ENCODE measurements at places on chromosomes 2 and 18.

DNA sequence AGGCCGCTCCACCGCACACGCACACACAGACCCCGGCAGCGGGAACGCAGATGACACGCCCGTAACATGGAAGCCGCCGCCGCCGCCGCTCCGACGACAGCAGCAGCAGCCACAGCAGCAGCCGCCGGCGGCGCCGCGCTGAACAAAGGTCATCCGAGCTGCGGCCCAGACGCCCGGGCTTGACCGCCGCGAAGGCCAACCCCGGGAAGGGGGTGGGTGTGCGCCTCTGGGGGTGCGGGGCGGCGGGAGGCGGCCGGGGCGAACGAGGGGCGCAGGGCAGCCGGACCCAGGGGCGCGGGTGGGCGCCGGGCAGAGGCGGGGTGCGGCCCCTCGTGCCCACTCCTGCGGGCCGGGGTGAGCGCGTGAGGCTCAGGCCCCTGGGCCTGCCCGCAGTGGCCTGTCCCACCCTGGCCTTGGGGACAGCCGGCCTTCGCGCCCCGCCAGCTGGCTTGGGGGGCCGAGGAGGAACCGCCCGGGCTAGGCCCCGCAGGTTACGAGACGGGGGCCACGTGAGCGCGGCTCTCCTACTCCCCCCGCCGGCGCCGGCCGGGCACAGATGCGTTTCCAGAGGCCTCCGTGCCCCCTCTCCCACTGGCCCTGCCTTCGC lies 1.0 kb upstream of the ZNF532 start:
- no peak for DNase-seq

DNA sequence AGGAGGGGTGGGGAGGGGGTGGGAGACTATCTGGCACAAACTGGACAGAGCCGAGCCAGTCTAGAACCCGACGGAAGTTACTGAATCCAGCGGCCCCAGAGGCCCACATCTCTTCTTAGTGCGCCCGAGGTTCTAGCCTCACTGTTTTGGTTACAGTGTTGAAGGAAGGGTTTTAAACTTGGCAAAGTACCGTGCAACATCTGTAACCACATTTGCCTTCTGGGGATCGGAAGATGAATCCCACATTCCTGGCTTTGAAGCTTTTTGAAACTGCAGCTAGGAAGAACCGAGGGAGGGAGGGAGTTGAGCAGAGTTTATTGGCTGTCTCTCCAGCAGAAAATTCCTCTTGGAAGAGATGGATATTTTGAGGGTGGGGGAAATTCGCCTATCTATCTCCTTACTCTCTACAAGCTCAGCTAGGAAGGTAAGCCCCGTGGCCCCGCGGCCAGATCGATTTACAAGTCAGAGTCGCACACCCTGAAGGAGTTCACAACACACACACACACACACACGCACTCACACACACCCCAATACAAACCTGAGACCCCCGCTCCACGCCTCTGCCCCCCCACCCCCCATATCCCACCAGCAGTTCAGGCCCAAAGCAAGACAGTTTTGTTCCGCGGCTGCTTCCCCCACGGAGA lies 1.0 kb downstream of the ACVR1 start:
- peak; percentile 68 for DNase-seq

- no peak for DNase-seq
Measured at GRCh38 chr2:218161644-218162043, 5.1 kb downstream of the CXCR1 start.

DNA sequence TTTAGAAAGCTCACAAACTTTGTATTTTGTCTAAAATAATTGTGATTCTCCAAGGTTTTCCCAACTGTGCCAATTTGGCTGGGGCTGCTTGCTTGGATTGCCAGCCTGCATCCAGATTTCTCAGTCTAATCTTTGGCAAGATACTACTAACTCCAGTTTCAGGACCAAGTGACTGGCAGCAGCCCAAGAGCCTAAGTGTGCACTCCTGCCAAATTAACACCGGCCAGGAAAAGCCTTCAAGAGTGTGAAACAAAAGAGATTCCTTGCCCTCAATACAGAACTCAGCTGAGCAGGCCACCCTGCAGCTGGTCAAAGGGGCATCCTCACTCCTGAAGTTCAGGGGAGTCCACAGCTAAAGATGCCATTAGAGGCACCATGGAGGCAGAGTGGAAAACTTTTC lies 589.0 kb upstream of the ACVR2A start:
- DNase-seq: no peak

DNA sequence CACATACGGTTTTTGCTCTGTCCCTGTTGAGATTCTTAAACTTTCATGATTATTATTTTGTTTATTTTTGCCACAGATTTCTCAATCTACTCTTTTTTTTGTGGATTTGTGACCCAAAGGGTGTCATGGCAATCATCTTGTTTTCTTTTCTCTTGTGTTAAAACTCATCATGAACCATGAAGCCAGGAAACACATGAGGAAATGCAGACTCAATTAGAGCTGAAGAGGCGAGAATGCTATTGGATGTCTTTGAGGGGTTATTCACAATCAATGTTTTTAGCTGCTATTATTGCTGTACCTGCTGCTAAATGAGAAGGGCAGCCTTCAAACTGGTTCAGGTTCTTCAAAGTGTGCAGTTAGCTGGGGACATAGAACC lies 99.5 kb upstream of the MMADHC start:
- no peak for DNase-seq

GRCh38 chr2:6140509-6140908 lies 448.3 kb downstream of the SOX11 start:
- no peak for DNase-seq

- no peak for DNase-seq
Measured at GRCh38 chr2:37190290-37190689, 1.8 kb upstream of the SULT6B1 start.

GRCh38 chr18:31918733-31919132 lies 24.2 kb downstream of the TRAPPC8 start:
- no peak for DNase-seq

GRCh38 chr2:138985881-138986280 lies 205.7 kb upstream of the NXPH2 start:
- no peak for DNase-seq

DNA sequence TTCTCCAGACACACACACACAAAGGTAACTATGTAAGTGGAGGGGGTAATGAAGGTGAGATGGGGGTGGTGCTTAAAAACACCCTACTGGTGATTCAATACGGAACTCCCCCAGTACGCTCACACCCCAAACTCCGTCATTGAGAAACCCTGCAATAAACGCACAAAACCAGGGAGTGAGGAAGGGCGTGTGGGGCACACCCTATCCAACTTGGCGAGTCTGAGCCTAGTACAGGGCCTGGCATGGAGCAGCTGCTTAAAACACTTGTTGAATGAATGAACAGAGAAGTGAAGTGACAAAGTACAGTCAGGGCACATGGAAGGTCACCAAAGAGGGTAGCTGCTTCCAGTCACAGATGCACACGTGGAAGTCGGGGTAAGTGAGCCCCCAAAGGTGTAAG lies 146.8 kb upstream of the SMAD2 start:
- no peak for DNase-seq

DNA sequence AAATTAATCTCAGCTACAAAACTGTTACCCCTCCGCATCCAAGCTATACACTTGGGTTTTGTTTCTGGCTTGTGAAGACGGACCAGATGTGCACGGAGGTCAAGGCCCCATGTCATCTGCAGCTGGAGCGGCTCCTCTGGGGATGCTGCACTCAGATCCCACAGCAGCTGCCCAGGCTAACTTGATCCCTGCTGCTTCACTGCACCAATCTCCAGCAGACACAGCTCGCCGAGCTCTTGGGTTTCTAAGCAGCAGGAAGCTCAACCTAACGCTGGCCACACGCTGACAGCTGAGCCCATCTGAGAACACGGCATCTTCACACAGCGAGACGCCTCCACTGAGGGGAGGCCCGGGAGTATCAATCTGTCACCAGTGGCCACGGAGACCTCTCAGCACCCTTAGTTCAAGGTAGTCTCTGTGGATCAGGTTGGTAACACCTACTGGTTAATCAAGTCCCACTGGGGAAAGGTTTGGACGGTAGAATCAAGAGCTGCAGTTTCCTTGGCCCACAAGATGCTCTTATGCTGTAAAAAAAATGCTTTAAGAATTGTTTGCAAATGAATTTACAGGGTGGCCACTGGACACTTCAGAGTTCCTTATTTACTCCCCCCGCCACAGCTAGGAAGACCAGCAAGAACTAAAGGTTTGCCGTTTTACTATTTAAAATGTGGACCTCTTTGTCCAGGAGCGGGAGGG lies 67.5 kb downstream of the EMILIN2 start:
- no peak for DNase-seq

DNA sequence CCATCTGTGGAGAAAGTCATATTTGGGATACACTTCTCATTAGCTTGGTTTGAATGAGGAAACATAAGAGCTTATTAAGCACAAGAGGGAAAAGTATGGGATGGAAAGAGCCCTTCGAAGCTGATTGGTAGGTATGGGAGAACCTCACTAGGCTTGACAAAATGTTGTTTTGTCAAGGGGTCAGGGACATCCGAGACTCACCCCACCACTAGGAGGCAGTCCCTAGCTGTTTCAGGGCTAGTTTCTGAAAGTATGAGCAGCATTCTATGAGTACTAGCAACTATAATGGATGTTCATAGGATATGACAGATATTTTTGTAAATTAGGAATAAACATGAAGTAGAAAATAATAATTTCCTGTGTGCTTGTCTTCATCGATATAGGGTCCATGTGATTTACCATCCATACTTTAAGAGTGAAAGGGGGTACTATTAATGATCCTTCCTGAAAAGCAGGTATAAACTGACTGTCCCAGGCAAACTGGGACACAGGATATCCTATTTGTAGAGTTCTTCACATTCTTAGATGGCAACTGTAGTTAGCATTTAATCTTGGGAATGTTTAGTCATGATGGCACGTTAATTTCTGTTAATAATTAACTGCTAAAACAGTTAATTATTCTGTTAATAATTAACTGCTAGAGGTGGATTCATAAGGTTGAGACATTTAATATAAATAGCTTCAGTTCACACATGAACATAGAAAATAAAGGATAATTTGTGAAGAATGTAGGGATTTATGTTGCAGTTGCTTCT lies 28.4 kb downstream of the OTX1 start:
- DNase-seq: peak; percentile 72

- no peak for DNase-seq
Measured at GRCh38 chr2:198807131-198807530, 650.6 kb downstream of the SATB2 start.

DNA sequence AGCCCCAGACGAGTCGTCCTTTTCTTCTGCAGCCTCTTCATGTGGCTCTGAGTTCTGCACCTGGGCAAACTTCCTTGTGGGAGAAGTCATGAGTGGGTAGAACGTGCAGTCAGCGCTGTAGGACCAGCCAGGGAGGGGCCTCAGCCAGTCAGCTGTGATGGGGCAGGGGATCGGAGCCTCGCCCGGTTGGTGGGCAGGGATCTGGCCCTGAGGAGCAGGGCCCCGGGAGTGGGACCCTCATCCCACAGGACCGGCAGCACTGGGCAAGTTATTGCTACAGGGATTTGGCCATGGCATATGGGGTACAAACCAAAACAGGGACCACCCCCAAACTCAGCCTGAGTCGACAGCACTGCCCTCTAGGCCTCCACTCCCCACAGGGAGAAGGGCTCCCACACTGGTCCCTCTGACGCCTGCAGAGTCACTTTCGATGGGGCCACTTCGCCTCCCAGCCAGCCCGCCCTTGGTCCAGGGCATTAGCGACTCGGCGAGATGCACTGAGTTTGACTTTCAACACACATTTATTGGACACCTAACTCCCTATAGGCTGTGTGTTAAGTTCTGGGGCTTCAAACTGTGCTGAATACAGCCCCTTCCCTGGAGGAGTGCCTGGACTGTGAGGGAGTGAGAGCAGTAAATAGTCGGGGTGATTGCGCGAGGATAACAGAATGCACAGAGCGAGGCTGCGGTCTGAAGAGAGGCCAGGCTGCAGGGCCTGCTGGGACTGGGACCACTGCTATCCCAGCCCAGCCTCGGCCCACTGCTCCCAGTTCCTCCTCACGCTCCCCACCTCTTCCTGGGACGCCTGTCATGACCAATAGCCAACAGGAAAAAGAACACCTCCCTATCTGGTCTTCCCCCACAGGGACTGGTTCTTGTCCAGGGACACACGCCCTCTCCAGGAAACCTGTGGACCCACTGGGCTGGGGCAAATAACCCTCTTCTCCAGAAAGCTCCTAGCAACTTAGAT lies 55.9 kb downstream of the SDC1 start:
- DNase-seq: no peak

DNA sequence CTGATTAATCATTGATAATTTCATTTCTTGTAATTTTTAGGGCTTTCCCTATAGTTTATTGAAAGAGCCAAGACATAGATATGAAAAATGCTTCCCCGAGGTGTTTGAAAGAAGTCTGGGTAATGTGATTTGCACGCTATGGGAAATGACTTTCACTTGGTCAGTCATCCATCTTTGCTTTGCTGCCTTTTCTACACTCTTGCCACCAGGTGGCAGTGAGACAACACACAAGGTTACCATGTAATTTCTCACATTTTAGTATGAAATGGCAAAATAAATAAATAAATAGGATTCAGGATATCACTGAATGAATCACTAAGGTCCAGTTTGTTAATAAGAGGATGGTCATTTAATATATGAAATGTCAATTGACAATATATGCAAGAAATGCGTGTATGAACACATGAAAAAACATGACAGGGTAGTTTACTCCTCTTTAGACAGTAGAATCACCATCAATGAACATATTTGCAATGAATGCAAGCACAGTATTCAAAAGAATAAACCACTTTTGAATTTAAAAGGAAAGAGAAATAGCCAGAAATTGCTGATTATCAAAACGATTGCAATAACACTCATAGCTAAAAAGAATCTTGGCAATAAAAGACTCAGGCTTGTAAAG lies 52.2 kb upstream of the KCNH7 start:
- DNase-seq: peak; percentile 89

- DNase-seq: no peak
Measured at GRCh38 chr2:26054598-26055348, 20.9 kb downstream of the RAB10 start.

GRCh38 chr2:105140240-105140568 lies 101.3 kb upstream of the GPR45 start:
- DNase-seq: no peak

DNA sequence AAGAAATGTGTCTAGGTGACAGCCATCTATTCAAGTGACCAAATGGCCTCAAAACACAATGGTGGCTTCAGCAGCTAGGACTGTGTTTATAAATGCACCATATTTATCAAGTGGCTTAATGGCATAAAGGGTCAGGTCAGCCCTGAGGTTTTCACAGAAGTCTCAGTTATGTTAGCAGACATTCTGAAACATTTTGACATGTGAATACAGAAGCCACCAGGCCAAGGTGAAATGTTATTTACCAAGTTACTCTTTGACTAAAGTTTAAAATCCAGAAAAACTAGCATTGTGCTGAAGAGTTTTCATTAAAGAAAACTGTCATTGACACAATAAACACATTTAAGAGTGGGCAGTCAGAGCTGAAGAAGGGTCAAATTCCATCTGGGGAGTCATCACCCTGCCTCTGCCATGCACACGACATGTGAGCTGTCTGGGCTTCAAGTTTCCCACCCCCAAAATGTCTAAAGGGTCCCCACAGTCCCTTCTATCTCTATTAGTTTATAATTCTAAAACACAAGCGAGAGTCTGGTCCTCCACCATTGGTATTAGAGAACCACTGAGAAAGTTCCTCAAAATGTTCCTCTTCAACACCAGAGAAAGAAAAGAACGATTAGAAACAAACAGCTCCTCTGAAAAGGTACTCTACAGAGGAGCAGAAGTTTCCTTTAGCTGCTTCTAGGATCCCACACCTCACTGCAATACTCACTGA lies 77.5 kb upstream of the FZD5 start:
- no peak for DNase-seq

- DNase-seq: no peak
Measured at GRCh38 chr18:74869904-74870863, 272.5 kb downstream of the ZNF407 start.

- DNase-seq: no peak
Measured at GRCh38 chr2:231037731-231038482, 584 bp downstream of the C2orf72 start.

GRCh38 chr2:28035816-28036215 lies 145.3 kb downstream of the BABAM2 start:
- DNase-seq: no peak

- peak; percentile 10 for DNase-seq
Measured at GRCh38 chr2:171956135-171956825, 34.0 kb downstream of the HAT1 start.

Measured in OCI-M1 (cell line).